A673 (cell line): ENCODE measurements at places on chromosomes 2 and 18.

DNA sequence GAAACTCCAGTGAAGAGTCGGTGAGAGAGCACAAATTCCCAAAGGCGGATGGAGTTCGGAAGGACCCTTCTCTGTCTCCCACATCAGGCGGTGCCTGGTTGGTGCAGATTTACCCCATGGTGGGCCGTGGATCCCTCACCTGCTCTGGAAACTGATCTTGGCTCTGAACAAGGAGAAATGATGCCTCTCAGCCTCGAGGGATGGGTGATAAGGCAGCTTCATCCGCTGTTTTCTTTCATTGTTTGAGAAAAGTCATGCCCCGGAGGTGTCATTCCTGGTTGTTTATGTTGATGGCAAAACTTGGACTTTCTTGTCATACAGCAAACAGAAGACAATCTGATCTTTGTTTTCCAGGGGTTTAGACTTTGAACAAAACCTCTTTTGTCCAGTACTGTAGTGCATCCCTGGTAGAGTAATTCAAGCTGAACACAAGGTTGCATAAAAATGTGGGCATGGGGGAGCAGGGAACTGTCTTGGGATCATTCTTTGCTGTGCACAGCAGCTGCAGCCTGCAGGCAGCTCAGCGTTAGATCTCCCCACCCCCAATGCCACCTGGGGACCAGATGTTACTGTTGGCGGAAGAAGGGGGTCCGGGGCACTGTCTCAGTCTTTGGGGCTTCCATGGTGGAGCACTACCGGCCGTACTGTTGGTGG, 81.3 kb downstream of the NFATC1 start:
- DNase-seq: no peak

DNA sequence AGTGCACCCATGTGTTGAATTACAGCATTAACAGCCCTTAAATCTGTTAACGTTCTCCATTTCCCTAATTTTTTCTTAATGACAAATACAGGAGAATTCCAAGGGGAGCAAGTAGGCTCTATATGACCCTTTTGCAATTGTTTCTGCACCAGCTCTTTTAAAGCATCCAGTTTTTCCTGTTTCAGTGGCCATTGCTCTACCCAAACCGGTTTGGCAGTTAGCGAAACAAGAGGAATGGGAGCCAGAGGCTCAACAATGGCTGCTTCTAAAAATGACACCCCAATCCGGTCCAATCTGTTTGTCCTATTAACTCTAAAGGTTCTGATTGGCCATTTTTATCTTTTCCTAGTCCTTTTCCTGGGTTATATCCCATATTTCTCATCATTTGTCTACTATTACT, 15.1 kb upstream of the SUCLG1 start:
- no peak for DNase-seq

- no peak for DNase-seq
Observed at GRCh38 chr2:46248171-46248570, 49.0 kb upstream of the EPAS1 start.

DNA sequence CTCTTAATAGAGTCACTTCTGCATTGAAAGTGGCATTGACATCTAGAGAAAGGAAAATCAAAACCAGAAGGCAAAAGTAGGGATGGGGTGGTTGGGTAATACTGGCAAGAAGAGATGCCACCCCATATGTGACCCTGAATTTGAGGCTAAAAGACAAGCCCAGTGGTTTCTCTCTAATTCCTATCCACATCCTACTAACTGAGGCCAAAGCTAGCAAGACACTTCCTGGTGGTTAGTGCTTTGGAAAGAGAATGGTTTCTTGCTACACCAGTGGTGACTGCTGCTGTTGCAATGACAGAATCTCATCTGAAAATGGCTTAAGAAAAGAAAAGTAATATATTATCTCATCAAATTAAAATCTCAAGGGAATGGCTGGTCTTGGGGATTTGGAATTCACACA, 640.6 kb downstream of the EPHA4 start:
- no peak for DNase-seq

GRCh38 chr2:207330912-207331311, 165.2 kb upstream of the KLF7 start:
- DNase-seq: peak; percentile 25

GRCh38 chr18:63145166-63145850, 174.3 kb downstream of the BCL2 start:
- DNase-seq: no peak

DNA sequence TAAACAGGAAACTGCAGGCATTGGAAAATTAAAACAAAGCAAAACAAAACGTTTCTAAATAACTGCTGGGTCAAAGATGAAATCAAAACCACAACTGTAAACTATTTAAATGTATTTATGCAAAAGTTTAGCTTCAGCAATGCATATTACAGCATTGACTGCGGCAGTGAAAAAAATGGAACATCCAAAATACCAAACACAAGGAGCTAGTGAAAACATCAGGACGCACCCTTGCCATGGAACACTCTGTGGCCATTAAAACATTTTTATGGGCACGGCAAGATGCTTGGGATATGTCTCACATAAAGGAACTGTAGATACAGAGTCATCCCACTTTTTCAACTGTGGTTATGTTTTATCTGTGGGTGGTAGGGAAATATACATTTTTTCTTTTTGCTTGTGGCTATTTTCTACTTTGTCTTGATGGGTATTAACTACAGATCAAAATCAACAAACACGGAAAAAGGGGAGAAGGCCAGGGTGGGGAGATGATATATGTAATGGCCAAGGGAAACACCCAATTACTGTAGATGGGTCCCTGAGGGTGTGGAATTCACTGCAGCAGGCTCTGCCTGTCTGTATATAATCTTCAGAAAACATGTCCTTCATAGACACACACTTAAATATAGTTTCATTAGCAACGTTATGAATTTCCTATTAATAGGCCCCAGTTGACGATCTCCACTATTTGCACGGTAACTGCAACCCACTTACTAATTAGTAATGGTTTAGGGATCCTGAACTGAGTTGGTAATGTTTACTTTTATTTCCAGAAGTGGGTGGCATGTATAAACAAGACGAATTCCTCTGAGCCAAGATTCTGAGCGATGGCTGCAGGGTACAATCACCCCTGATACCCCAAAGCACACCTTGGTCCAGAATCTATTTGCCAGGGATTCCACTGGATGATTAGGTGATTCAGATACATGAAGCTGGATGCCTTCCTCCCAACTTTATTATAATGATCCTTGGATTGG, 110.5 kb downstream of the ACKR3 start:
- DNase-seq: no peak

- peak; percentile 41 for DNase-seq
Observed at GRCh38 chr18:37484983-37485834, 80.4 kb downstream of the CELF4 start.
